Activated CD8-positive, alpha-beta memory T cell treated with anti-CD3 and anti-CD28 coated beads for 1 hour (primary cell): ENCODE measurements at places on chromosomes 3 and 15.

GRCh38 chr3:130941793-130942192 is 47.9 kb downstream of the ATP2C1 start:
- DNase-seq, result no peak

- DNase-seq, result no peak
These were observed 536 bp downstream of the ATP10A start for GRCh38 chr15:25862472-25863110.

GRCh38 chr3:34859746-34860145 is 779.6 kb upstream of the ARPP21 start:
- no peak for DNase-seq

- DNase-seq, result no peak
These were observed 82.8 kb upstream of the TNFSF10 start for GRCh38 chr3:172606021-172606420.

- no peak for DNase-seq
These were observed 19.1 kb downstream of the KLHL6 start for GRCh38 chr3:183536238-183536880.

GRCh38 chr3:19970327-19970726 is 23.4 kb downstream of the RAB5A start:
- DNase-seq, result no peak

DNA sequence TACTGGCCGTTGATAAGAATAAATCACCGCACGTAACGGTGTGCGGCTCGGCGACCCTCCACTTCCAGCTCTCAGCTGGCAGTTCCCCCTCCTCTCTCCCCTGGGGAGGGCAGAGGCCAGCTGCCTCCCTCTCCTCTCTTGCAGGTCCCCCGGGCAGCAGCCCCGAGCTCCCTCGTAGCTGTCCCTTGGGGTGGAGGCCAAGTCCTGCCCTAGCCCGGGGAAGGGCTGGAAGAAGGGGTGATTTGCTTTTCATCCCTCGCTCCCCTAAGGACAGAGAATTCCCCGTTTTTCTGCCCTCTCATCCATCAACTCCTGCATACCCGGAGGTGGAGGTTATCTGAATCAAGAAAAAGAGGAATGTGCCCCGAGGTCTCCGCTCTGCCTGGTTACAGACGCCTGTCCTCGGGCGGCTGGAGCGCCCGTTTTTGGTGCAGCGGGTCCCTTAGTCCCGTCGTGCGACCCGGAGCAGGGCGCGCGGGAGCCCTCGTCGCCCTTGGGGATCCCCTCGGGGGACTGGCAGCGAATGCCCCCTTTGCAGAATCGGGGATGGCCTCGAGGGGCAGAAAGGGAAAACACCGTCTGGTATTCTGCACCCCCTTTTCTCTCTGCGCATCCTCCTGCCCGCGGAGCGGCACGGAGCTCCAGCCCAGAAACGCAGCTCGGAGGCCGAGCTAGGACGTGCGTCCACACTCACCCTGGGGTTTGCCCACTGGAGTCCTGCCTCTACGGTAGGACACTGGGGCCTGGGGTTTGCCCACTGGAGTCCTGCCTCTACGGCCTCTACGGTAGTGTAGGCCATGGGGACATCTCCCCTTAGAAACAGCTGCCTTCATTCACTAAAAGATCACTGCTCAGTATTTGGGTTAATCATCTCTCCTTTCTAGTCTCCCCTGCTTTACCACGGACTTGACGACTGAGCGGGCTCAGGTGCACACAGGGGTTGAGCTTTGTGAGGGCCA is 2.2 kb downstream of the PTPRG start:
- no peak for DNase-seq
